Cortex of kidney (tissue), 1 donor: ENCODE measurements at places on chromosomes 1 and 21.

GRCh38 chr1:107831921-107832320 is 133.1 kb downstream of the VAV3 start:
- no peak for DNase-seq

- no peak for DNase-seq
These were observed 31.0 kb upstream of the POU3F1 start for GRCh38 chr1:38077523-38078147.

- no peak for DNase-seq
These were observed 26.5 kb upstream of the PLA2G2C start for GRCh38 chr1:20212685-20213331.

DNA sequence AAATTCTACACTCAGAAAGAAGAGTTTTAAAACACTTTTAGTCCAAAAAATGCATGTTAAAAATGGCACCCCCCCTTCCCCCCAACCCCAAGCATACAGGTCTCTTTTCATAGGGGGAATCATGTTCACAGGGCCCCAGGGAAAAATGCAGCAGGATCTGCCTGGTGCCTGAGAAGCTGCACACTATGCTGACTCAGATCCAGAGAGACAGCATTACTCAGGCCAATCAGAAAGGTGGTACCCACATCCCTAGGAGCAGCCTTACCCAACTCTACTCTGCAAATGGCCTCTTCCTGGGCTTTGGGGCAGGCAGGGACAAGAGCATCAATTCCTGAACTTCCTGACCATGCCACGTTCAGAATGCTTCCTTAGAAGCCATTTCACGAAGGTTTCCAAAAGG is 119.0 kb downstream of the HIVEP3 start:
- DNase-seq: no peak

DNA sequence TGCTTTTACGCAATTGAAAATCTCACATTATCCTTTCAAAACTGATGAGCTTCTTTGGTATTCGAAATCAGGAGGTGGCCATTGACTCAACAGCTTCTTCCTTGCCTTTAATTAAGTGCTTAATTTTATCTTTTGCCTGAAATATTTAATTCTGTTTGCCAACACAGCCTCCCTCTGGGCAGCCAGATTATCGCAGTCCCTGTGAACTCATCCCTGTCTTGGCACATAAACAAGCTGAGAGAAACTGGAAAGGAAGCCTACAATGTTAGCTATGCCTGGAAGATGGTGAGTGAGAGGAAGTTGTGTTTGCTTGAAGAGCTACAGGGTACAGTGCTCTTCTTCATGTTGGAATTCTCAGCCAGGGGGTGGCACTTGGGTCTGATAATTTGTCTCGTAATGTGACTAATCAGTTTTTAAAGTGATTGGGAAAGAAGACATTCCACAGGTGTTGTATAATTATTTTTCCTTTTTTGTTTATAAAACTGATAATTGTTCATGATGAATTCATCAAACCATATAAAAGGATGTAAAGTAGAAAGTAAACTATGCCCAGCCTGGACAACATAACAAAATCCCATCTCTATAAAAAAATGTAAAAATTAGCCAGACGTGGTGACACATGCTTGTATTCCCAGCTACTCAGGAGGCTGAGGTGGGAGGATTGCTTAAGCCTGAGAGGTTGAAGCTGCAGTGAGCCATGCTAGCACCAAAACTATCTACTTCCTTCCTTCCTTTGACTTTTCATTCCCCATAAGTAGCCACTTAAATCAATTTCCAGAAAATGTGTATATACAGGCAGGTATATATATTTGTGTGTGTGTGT is 90.1 kb upstream of the RAVER2 start:
- DNase-seq: no peak

GRCh38 chr1:197663162-197663953 is 111.9 kb downstream of the DENND1B start:
- DNase-seq: no peak

DNA sequence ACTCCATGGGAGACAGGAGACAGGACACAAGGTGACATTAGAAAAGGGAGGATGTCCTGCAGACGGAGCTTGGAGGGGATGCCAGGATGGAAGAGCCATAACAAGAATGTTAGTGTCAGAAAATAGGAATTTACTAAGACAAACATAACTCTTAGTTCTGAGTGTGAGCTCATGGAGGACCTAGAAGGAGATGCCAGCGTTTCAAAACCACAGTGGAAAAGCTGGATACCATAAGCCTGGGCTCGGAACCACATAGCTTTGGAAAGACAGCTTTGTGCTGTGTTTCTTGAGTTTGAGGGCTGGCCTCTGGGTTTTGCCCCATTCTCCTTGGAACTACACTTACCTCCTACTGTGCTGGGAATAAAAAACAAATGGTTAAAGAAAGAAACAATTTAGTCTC is 128.4 kb downstream of the S1PR1 start:
- no peak for DNase-seq

- no peak for DNase-seq
These were observed 30.3 kb downstream of the GLIS1 start for GRCh38 chr1:53708687-53709086.

GRCh38 chr1:204308023-204308628 is 51.6 kb downstream of the PLEKHA6 start:
- no peak for DNase-seq

DNA sequence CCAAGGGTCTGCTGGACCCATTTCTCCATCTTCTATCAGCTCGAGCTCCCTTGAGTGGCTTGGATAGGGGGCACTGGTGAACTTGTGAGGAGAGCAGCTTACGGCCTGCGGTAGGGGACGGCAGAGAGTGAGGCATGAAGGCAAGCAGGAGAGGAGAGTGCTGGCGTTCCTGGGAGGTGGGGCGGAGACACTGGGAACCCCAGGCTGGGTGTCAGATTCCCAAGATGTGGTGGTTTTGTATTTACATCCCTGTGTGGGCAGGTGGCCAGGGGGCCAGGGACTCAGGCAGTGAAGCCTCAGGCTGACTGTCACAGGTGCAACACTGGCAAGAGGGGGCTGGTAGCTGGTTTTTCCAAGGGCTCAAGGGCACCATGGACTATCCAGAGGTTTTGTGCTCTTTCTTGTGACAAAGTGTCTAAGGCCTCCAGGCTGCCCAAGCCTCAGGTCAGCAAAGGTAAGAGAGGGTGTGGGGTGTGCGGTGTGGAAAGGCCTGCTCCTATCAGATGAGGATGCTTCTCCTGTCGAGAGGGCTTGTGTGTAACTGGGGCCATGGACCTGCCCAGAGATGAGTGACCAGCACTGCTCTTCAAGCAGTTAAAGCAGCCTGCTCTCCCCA is 45.1 kb upstream of the ROR1 start:
- no peak for DNase-seq

DNA sequence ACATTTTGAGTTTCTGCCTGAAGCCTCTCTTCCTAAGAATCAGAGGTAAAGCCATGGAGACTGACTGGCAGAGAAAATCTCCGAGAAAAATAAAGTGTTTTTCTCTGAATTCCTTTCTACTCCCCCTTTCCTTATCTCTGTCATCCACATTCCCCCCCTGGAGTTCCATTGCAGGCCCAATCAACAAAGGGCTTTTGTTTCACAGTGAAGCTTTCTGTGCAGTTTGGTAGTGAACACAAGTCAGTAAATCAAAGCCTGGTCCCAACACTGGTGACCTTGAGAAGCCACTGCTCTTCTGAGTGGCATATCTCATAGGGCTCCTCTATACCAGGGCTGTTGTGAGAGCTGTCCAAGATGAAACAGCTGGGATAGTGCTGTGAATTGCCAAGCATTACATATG is 228.4 kb downstream of the SEC16B start:
- DNase-seq: no peak

- DNase-seq: no peak
These were observed 685.0 kb downstream of the ADGRL2 start for GRCh38 chr1:82485591-82486369.

DNA sequence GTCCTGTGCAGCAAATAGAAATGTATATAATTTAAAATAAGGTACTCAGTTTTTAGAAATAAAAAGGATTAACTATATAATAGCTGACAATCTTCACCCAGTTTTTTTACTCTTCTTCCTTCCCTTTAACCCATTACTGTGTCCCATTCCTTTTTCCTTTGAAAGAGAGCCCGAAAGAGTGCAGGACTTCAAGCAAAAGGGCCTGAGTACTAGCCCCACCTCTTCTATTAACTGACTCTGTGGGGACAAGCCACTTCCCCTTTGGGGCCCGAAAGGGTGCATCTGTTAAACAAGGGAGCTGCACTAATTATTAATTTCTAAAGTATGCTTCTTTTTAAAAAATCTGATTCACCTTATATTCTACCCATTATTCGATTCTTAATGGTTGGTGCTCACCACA is 3.3 kb downstream of the USP24 start:
- DNase-seq: no peak

DNA sequence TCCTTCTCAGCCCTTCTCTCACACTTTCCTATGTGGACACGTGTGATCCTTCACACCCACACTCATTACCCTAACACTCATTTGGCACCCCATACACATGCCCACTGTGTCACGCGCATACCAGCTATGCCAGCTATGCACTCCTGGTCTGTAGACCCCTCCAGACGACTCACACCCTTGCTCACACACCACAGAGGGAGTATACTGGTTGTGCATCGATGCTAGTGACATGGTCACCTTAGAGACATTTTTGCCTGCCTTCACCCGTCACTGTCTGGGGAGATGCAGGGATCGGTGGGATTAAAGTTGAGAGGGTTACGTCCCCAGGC is 8.3 kb upstream of the PPM1J start:
- no peak for DNase-seq

- no peak for DNase-seq
These were observed 25.8 kb upstream of the LRRC8C start for GRCh38 chr1:89607156-89607555.

- DNase-seq: no peak
These were observed 170.8 kb downstream of the SIPA1L2 start for GRCh38 chr1:232459087-232459486.

GRCh38 chr1:227846265-227846858 is 30.9 kb downstream of the PRSS38 start:
- no peak for DNase-seq
